ENCODE measurements at places on chromosomes 5 and 9. TPM values are rescaled to one million over a fixed set of nuclear protein-coding genes. Genes with fewer than 3 reads are reported as not detected.

Gene CATSPER3
- polyA plus RNA-seq: not detected

Gene SEPTIN8
- polyA plus RNA-seq: 46.5 TPM

Gene ZNF300
- 4.3 TPM for polyA plus RNA-seq

Gene EQTN
- polyA plus RNA-seq: 15.1 TPM

All from Purkinje cell (primary cell).